ENCODE measurements at places on chromosomes 13 and 19.
A peak's percentile ranks its signal among the peaks of the same experiment; 100 is the strongest.

GRCh38 chr13:50990818-50991506 is 81.4 kb downstream of the RNASEH2B start:
- DNase-seq: no peak

GRCh38 chr13:79185580-79185979 is 220.5 kb downstream of the RBM26 start:
- DNase-seq: no peak

- DNase-seq: no peak
Observed at GRCh38 chr13:47955836-47956235, 45.2 kb downstream of the SUCLA2 start.

GRCh38 chr13:31198519-31198918 is 1.3 kb upstream of the B3GLCT start:
- no peak for DNase-seq

DNA sequence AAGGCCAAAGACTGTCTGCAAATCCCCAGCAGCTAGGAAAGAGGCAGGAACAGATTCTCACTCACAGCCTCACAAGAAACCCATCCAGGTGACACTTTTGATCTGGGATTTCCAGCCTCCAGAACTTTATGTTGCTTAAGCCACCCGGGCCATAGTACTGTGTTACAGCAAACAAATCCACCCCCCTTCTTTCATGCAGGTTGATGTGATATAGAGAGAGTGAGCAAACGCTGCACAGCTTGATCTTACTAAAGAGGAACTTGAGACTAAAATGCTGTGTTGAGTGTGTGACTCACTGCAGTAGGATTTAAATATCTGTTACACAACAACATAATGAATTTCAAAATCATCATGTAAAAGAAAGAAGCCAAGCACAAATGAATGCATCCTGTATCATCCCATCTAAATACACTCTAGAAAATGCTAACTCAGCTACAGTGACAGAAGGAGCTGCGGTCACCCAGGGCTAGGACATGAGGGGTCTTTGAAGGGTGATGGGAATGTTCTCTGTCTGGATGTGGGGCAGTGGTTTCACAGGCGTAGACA is 32.2 kb downstream of the RCBTB2 start:
- no peak for DNase-seq

DNA sequence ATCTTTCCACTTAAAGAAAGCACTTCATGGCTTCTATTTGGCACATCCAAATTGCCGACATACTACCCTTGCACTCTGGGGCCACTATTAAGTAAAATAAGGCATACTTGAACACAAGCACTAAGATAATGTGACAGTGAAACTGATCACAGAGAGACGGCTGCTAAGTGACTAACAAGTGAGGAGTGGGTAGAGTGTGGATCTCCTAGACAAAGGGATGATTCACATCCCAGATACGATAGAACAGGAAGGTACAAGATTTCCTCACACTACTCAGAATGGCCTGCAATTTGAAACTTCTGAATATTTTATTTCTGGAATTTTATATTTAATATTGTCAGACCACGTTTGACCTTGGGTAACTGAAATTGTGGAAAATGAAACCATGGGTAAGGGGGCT is 1721.8 kb upstream of the SPRY2 start:
- DNase-seq: no peak

GRCh38 chr19:6587093-6587820 is 3.7 kb downstream of the CD70 start:
- no peak for DNase-seq

DNA sequence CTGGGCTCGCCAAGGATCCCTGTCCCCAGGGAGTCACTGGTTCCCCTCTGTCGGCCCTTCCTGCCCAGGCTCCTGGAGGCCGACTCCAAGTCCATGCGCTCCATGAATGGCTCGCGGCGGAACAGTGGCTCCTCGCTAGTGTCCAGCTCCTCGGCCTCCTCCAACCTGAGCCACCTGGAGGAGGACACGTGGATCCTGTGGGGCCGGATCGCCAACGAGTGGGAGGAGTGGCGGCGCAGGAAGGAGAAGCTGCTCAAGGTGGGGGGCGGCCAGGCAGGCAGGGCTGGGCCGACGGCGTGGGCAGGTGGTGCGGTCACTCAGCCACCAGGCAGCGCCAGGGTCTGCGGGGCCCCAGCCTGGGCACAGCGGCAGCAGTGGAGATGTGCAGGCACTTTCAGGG is 17.6 kb downstream of the EVI5L start:
- no peak for DNase-seq

DNA sequence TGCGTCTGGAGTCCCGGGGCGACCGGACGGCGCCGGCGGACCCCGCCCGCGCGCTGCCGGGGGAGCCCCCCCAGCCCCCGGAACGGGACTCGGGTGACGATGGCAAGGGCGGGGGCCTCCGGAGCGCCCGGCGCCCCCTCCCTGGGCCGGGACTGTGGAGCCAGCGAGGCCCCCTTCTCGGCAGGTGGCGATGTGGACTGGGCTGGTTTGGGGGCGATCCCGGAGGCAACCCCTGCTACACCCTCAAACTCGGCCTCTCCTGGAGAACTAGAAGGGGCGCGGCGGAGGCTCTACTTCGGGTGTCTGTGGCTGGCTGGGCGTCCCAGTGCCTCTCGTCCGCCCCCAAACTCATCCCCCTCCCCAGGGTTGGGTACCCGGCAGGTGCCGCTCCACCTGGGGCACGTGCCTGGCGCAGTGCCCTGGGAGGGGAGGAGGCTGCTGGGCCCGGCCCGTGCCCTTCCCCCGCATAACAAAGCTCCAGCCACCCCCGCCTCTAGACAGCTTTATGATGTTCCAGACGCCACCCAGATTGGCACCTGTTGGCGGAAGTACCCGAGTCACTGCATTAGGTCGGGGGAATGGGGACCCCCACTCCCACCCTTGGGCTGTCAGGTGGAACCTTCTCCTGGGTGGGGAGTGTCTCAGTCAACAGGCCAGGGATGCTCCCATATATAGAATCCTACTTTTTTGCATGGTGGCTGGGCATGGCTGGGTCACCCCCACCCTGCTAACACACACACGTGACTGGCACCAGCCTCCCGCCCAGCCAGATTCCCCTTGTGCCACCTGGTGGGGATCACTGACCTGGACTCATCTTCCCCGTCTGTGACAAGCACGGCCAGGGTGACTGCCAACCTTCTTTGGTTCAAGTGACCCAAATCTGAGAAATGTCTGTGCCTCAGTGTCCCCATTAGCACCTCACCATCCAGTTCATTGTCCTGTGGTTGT is 722 bp downstream of the PKN1 start:
- DNase-seq: no peak

GRCh38 chr13:113491418-113491883 is 940 bp upstream of the DCUN1D2 start:
- peak; percentile 49 for DNase-seq

DNA sequence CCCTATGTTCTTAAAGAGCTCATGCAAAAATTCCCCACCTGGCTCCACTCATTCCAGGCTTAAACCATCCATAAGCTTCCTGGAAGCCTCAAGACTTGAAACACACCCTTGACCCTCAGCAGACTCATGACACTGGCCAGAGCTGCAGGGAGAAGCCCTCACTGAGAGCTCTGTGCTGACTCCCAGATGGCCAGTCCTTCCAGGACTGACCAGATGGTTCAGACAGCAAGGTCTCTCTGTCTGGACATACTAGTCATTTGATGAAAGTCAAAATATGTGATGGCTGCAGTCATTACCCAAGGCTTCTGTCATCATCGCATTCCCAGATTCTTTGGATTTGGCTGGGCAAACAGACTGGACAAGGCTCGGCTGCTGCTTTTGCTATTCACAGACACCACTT is 397.4 kb downstream of the FOXO1 start:
- DNase-seq: no peak

GRCh38 chr19:10870501-10870954 is 825 bp upstream of the CARM1 start:
- no peak for DNase-seq

- DNase-seq: no peak
Observed at GRCh38 chr13:20016649-20017364, 58.3 kb downstream of the ZMYM2 start.

DNA sequence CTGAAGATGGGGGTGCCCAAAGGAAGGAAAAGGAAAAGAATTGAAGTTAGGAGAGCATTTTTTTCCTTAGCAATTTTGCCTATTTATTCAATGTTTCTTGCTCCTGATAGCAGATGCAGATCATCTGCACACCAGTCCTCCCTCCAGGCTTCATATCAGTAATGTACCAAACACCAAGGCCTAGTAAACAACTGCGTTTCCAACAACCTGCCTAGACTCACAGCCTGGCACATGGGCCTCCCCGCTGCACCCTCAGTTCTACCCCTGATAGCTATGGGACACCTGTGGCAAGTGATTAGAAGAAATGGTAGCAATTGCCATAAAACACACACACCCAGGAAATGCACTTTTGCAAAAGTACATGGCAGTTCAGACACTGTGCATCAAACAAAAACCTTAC is 30.4 kb upstream of the HMGB1 start:
- no peak for DNase-seq

DNA sequence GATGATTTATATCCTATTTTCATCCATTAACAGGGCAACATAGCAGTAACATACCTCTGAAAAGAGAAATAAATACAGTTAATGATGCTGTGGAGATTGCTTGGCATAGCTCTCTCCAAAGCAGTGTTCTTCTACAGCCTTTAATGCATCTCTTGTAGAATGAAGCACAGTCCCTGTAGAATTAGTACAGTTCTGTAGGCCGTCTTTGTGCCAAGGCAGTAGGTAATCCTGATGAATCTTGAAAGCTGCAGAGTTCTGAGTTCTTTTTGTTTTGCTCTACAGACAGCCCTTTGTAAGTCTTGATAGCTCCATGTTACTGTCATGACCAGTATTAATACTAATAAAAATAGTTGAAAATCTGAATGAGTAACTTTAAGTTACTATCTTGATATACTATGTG is 184.2 kb downstream of the MAB21L1 start:
- no peak for DNase-seq

DNA sequence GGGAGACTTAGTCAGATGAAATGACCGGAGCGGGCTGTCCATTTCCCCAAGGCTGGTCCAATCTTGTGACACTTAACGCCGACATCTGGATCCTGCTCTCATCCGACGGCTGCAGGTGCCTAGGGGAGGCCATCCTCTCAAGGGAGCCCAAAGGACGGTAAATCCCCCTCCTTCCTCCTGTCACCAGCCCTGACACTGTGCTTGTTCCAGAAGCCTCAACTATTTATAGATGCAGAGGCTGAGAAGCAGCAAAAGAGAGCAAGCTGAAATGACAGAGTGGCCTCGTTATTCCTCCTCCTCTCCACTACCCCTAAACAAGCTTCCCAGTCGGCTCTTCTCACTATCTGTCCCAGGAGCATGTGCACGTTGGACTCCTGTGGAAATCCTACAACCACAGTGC is 533.7 kb downstream of the LIG4 start:
- DNase-seq: no peak

DNA sequence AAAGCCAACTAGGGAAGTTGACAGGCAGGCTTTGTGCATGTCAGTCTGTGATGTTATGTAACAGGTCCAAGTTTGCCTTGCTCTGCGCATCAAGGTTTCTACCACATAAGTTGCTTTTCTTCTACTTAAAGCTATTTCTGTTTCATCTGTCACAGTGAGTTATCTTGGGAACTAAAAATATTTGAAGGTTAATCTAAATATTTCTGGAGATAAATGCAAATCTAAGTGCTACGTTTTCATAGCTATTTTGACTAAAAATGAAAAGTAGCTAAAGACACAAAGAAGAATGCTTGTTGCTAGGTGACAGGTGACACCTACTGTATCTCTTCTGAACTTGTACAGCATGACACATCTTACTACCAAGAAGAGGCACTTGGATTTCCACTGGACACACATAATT is 135.6 kb downstream of the KLF12 start:
- DNase-seq: no peak

DNA sequence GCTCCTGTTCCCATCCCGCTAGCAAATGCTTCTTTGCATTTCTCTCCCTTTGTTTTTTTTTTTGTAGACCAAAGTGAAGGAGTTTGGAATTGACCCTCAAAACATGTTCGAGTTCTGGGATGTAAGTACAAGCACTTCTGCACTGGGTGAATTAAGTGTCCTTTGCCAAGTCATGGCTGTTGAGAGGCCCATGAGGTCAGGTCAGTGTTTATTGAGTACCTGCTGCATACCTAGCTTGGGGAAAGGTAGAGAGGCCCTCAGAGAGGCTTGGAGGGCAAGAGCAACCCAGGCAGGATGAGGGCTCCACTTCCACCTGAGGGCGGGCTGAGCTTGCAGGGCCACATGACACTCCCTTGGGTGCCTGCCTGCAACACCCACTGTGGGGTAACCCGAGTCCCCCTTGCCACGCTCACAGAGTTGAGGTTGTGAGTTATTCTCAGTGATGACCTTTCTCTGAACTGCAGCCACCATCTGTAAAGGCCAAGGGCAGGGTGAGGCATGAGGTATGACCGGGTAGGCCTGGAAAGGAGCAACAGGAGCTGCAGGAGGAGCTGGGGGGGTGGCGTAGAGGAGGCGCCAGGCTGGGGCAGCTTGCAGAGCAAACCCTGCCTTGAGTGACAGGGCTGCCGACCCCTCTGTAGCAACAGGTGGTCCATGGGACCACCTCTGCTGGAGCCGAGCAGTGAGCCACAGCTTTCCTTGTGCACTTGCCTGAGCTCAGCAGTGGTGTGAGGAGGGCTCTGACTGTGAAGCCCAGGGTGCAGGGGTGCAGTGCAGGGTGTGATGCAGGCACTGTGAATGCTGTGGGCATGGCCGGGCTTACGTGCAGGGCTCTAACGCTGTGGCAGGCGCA is 16.6 kb downstream of the GPI start:
- DNase-seq: no peak

- no peak for DNase-seq
Observed at GRCh38 chr13:42393573-42394360, 121.8 kb downstream of the AKAP11 start.

DNA sequence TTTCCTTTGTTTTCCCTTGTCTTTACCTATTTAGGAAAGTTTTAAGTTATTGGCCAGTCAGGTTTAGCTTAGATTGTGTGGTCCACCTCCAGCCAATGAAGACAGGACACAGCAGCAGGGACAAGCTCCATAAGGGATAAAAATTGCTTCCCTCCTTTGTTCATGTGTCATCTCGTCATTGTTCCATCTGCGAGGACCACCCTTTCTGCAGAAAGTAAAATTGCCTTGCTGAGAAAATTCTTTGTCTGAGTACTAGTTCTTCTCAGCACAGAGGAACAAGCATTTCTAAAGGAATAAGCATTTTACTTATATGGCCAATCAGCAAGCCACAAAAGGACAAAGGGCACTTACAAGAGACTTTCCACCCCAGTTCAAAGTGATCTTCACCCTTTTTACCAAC is 11.4 kb downstream of the ZNF560 start:
- no peak for DNase-seq

DNA sequence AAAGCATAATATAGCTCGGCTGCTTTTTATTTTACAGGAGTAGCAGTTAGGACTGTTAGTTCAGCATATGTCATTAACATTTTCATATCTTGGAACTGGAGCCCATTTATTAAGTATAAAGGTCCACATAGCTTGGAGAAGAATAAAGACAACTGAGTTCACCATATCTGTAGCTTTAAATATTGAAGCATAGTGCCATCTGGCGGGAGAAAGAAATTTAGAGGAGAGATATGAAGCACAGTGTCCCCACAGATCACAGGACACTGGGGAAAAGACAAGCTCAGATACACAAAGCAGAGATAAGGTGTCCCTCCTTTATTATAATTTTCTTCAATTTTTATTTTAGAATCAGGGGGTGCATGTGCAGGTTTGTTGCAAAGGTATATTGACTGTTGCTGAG is 104.7 kb upstream of the FREM2 start:
- DNase-seq: no peak

- DNase-seq: no peak
Observed at GRCh38 chr13:59790626-59791025, 373.1 kb downstream of the DIAPH3 start.

- DNase-seq: no peak
Observed at GRCh38 chr19:50924586-50924985, 13.4 kb upstream of the KLK4 start.
